ENCODE measurements at places on chromosomes 16 and 17.
A peak's percentile ranks its signal among the peaks of the same experiment; 100 is the strongest.

DNA sequence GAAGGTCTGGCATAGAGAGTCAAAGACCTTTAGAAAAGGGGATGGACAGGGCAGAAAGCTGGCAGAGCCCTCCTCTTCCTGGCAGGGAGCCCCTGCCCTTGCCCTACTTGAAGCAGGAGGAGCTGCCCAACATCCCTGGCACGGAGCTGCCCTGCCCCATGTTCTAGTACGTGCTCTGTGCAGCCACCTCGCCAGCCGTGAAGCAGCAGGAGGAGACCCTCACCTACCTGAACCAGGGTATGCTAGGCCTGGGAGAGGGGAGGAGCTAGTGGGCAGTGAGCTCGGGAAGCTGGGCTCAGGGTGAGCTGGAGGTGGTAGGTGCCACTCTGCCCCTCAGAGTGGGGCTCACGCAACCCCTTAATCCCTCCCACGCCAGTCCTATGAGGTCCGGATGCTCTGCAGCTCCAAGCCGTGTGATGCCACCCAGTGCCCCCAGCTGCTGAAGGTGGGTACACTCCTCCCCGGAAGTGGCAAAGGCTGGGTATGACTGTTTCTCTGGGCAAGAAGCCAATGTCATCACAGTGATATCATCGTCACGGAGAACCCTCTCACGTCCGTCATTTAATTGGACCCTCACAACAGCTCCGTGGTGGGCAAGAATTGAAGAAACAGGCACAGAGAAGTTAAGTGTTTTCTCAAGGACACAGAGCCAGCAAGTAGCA lies 12.7 kb upstream of the STAC2 start:
- DNase-seq = no peak

GRCh38 chr17:57482657-57483056 lies 226.3 kb downstream of the MSI2 start:
- DNase-seq = no peak

- no peak for DNase-seq
Observed at GRCh38 chr17:15657868-15658267, 26.2 kb downstream of the TRIM16 start.

- no peak for DNase-seq
Observed at GRCh38 chr16:22052980-22053379, 39.4 kb upstream of the VWA3A start.

DNA sequence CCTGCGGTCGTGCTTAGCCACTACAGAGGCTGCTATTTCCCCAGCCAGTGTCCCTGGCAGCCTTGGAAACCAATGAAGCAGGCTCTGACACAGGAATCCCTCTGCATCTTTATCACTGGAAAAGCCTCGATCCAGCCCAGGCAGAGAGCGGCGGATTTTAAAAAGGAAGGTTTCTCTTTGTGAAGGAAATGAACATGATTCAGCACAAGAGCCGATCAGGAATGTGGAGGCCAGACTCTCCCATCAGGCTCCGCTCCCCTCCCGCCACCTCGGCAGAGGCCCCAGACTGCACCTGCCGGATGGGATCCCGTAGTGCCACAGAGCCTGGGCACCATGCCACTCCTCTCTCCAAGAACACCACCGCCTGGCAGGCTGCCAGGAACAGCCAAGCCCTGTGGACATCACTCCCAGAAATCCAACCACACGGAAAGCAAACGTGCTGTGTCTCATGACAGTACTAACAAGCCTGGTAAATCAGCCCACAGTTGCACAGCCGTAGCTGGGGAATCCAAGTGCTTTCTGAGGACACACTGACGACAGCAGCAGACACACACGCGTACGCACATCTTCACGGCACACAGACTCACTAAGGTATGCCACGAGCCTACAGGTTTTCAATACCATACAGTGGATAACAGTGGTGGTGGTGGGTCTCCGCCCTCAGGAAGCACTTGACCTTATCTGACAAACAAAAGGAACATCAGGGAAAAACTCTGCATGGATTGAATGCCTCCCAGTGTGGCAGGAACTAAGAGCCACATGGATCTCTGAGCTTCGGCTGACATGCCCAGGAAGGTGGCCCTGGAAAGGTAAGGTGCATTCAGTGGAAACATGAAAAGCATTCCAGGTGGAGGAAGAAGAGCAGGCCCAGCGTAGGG lies 5.4 kb downstream of the LRRC75A start:
- peak; percentile 66 for DNase-seq

- DNase-seq = peak; percentile 65
Observed at GRCh38 chr17:48724251-48725003, 1.4 kb downstream of the PRAC2 start.

DNA sequence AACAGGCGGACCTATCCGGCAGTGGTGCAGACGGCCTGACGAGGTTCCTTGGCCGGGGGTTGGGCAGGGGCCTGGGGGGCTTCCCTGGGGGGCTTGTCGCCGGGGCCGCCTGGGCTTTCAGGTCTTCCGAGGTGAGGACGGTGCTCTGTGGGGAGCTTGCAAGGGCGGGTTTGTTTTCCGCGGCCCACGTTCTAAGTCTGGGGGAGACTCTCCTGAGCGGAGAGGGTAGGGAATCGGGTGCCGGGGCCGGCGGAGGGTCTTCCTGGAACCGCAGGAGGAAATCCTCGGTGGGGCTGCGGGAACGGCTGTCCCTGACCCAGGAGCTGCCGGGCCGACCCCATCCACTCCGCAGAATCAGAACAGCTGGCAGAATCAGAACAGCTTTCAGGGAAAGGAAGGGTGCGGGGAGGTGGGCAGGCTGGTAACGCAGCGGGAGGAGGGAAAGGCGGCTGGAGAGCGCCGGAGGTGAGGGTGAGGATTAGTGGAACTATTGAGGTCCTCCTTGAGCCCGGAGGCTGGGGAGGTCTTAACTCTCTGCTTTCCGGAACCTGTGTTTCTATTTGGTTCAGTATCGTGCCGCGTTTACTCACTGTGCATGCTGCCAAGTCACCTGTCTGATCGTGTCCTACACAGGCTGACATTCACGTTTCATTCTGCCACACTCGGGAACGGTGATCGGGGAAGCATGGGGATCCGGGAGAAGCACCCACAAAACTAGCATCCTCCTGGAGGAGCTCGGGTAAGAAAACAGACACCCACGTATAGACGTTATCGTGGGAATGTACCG lies 28.9 kb downstream of the CPSF4L start:
- DNase-seq = peak; percentile 40

GRCh38 chr16:54932737-54933254 lies 2.1 kb downstream of the IRX5 start:
- DNase-seq = no peak

GRCh38 chr16:66604376-66605176 lies at the start of gene CMTM3:
Gene CMTM3, plus strand, starts transcription at chr16:66604704. Its CDS starts 102 bp downstream, at chr16:66604806.
- DNase-seq = no peak

- no peak for DNase-seq
Observed at GRCh38 chr16:47507701-47508100, 46.6 kb downstream of the PHKB start.

DNA sequence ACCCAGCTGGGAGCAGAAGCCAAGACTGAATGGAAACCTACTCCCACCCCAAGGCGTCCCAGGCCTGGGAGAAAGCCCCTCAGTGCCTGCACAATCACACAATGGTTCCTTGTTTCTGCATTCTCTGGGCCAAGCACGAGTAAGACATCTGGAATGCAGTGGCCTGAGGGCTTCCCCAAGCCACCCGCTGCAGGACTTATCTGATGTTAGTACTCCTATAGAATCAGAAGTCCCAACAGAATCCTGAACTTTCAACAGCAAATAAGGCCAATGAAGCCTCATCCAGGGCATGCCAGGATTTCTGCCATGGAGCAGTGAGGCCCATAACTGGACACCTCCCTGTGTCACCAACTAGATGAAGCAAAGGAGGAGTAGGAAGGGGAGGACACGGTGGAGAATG lies 28.6 kb downstream of the MYO18A start:
- no peak for DNase-seq

DNA sequence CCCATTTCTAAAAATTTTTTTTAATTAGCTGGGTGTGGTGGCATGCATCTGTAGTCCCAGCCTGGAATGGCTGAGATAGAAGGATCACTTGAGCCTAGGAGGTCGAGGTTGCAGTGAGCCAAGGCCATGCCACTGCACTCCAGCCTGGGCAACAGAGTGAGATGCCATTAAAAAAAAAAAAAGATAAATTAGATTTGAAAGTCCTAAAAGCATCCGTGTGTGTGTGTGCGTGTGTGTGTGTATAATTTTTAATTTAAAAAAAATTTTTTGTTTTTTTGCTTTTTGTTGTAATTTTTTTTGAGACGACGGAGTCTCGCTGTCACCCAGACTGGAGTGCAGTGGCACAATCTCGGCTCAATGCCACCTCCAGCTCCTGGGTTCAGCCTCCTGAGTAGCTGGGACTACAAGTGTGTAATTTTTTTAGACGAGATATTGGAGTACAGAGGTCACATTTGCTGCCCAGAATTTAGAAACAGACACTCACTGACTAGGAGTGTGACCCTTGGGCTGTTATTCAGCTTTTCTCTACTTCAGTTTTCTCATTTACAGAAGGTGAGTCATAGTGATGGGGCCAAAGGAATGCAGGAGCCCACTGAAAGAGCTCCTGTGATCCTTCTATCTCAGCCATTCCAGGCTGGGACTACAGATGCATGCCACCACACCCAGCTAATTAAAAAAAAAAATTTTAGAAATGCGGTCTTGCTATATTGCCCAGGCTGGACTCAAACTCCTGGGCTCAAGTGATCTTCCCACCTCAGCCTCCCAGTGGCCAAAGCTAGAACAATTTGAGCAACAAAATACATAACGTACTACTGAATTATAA lies 25.5 kb upstream of the TBX4 start:
- DNase-seq = no peak

DNA sequence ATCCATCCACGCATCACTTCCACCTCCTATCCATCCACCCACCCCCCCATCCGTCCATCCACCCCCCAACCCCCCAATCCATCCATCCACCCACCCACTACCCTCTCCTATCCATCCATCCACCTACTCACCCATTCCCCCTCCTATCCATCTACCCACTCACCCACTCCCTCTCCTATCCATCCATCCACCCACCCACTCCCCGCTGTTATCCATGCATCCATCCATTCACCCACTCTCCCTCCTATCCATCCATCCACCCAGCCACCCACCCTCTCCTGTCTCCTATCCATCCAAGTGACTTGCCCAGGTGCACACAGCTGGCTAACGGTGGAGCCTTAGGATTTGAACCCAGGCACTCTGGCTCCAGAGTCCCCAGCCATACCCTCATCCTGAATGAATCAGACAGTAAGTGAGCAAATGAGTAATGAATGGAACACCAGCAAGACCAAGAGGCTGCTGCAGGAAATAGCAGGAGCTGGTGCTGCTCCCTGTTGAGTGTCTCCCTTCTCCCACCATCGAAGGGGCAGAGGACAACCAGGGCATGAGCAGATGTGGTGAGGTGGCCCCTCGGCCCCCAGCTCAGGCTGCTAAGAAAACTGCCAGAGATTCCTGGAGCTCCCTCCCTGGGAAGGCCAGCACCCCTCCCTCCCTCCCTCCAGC lies 62.5 kb downstream of the LITAF start:
- no peak for DNase-seq

DNA sequence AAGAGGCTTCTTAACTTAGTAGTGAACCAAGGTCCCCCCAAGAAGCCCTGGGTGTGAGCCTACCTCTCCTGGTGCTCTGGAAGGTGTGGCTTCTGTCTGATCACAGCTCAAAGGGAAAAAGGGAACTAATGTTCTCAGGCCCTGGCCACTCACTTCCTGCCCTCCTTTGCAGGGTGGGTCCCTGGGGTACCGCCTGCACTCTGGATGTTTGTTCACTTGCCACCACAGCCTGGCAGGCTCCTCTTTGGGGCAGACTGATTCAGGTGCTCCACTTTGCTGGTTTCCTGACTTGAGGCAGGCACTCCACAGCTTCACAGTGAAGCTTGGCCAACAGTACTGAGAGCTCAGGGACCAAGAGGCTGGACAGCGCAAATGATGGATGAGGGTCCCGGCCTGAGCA lies 5.9 kb upstream of the MYO15A start:
- DNase-seq = no peak
